Effector memory CD8-positive, alpha-beta T cell (primary cell): ENCODE measurements at places on chromosomes 12 and 14.

DNA sequence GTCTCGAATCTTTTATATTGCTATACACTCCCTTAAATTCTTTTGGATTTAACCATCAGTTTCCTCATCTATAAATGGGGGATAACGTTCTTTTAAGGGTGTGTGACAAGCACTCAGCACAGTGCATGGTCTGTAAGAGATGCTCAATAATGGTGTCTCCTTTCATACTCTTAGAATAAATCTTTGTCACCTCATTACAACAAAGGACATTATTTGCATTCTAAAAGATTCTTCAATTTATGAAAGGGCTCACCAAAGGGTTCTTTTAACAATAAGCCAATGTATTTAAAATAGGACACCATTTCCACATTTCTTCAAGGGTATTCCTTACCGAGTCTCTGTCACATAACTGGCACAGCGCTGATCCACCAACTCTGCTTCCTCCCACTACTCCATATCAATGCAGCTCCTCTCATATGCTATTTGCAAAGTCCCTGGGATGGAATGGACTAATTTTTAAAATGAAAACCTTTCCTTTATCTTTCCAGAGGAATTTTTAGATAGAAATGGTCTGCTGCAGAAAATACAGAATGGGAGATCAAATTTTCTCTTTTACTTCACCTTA, 29.2 kb upstream of the RIC8B start:
- no peak for DNase-seq

DNA sequence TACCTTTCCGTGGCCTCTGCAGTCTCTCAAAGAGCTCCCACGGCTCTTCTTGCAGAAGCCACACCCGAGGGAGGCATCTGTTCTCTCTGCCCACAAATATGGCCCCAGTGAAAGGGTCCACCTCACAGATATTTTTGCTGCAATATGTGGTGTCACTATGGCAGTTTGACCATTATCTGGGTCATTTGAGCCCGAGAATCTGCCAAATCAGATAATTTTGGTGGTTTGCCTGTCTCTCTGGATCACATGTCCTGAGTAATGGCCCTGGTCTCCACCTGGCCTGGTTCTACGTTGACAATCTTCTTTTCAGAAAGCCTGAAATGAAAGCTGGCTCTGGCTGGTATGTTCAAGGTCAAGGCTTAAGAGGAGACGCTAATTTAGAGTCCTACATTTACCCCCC, 5.7 kb upstream of the WSCD2 start:
- DNase-seq, result no peak

DNA sequence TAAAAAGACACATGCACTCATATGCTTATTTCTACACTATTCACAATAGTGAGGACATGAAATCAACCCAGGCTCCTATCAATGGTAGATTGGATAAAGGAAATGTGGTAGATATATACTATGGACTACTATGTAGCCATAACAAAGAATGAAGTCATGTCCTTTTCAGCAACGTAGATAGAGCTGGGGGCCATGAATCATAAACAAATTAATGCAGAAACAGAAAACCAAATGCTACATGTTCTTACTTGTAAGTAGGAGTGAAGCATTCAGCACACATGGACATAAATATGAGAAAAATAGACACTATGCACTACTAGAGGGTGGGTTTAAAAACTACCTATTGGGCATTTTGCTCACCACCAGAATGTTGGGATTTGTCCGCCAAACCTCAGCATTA, 278.0 kb upstream of the MIS18BP1 start:
- DNase-seq, result no peak

DNA sequence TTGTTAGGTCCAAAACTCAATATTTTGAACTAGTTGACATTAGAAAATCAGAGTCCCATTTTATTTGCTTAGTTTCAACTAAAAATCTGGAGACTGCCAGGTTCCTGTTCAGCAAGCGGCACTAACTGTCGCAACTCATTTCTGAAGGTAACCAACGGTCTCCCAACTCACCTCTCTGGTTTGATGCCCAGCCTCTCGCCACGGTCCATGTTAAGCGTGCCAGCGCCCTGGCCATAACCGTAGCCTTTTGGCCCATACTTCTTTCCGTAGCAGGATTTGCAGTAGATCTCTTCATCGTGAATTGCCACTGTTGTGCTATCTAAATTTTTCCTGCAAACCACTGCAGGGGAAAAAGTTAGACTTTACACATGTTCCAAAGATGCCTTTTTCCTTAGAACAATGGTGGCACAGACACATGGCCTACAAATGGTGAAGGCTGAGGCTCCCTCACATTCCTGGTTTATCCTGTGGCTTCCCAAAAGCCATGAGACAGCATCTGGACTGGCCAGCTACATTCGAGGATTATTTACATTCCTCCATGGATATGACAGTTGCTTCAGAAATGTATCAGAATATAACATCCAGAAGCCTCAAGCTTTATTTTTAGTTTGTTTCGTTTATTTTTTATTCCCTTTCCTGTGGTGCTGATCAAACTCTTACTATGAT, 15.7 kb downstream of the CSRP2 start:
- no peak for DNase-seq

DNA sequence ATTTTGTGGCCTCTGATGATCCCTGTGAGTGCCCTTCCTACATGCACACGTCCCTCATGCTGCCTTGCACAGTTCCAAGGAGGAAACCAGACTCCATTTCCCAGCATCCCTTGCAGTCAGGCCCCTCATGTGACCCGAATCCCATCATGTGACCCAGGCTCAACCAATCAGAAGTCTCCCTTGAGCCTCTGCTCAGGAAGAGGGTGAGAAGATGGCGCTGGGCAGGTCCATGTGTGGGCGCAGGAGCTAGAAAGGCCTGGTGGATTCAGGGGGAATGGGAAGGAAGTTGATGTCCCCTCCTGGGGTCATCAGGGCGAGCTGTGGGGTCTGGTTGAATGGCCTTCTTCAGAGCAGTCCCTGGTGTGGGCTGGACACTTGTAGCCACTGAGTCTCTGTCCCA, 240.5 kb downstream of the ADGRD1 start:
- no peak for DNase-seq

DNA sequence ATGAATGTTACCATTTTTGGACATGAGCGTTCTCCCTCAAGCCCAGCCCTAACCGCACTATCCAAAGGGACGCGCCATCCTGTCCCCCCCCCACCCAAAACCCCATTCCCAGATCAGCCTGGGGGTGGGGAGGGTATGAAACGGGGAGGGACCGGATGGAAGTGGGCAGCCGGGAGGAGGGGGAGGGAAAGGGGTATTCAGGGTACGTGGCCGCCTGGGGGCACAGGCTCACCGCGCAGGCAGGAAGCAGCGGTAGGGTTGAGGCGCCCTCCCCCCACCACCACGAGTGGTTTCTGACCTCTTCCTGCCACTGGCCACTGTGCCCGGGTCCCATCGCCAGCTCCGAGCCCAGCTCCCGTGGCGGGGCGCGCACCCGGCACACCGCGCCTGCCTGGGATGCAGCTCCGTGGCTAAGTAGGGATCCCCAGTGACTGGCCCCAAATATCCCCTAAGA, 1.4 kb downstream of the ACTN1 start:
- DNase-seq, result peak; percentile 8

GRCh38 chr12:131737150-131737827, 26.4 kb downstream of the SFSWAP start:
- DNase-seq, result no peak

DNA sequence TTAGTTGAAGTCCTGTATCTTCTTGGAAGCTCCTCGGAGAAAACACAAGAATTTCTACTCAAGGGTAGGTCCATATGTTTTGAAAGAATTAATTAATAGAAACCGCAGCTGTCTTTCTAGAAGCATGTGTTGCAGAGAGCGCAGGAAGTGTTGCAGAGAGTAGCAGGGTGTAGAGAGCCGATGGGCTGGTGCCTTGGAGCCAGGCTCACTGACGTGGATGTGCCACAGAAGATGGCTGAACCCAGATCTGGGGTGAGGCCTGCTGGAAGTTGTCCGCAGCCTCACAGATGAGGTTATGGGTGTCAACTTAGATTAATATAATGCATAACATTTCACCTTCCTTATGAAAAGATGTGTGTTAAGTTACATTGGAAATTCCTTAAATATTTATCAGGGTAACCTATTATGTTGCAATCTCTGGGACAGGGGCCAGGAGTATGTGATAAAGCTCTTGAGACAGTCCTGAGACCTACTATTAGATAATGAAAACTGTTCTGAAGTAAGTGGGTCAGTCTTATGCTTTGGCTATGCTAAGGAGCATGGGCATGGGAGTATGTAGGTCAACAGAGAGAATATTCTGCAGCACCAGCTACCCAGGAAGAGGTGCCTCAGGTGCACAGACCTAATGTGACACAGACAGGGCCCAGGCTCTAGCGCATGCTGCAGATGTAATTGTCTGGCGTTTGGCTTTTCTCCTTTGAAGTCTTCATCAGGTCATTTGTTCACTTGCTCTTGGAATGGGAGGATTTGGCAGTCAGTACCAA, 973.3 kb downstream of the BCL11B start:
- peak; percentile 9 for DNase-seq

DNA sequence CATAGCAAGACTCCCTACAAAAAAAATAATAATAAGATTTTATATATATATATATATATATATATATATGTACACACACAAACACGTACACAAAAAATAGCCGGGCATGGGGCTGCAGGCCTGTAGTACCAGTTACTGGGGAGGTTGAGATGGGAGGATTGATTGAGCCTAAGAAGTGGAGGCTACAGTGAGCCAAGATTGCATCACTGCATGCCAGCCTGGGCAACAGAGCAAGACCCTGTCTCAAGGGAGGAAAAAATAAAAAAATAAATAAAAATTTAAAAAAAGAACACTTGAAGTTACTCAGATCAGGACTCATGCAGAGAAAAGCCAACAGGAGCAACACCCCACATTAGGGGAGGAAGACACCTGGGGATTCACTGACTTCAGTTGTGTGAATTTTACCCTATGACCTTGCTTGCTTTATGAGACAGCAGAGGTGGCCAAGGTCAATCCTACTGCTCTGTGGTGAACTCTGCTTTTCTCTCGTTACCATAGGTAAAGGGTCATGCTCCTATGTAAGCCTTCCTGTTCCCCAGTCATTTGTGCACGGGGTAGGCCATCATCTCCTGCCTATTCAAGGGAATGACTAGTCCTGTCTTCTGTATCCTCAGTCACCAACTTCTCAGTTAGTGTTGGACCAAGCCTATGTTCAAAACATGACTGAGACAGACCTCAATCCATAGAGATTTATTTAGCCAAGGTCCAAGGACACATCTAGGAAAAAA, 1119.8 kb upstream of the TMEM132C start:
- DNase-seq, result no peak

DNA sequence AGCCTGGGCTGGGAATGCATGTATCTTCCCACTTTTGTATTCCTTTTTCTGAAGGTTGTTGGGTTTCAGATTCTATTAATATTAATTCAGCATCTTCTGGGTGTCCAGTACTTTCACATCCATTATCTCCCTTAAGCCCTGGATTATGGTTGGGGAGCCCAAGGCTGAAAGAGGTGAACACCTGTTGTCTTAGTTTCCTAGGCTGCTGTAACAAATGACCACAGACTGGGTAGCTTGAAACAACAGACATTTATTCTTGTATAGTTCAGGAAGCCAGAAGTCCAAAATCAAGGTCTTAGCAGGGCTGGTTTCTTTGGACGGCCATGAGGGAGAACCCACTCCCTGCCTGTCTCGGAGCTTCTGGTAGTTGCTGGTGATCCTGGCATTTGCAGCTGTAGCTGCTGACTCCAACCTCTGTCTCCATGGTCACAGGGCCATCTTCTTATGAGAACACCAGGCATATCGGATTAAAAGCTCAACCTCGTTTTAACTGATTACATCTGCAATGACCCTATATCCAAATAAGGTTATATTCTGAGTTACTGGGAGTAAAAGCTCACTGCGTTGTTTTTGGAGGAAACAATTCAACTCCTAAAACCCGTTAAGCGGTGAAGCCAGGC, 68.2 kb upstream of the CLMN start:
- no peak for DNase-seq

- no peak for DNase-seq
Observed at GRCh38 chr12:65308601-65309071, 30.2 kb downstream of the MSRB3 start.

GRCh38 chr12:1919284-1919683, 832 bp upstream of the CACNA2D4 start:
- no peak for DNase-seq

GRCh38 chr14:97177016-97177415, 379.8 kb downstream of the VRK1 start:
- DNase-seq, result peak; percentile 38

- peak; percentile 57 for DNase-seq
Observed at GRCh38 chr12:10153271-10154144, 18.4 kb downstream of the OLR1 start.

GRCh38 chr14:53055003-53055402, 98.1 kb downstream of the DDHD1 start:
- no peak for DNase-seq

GRCh38 chr14:68970038-68970612, 9.0 kb downstream of the ACTN1 start:
- no peak for DNase-seq

- no peak for DNase-seq
Observed at GRCh38 chr12:65845751-65846537, 21.7 kb downstream of the HMGA2 start.

GRCh38 chr14:48435221-48435620, 759.8 kb upstream of the MDGA2 start:
- DNase-seq, result no peak

GRCh38 chr12:2282318-2282717, 229.5 kb downstream of the CACNA1C start:
- no peak for DNase-seq

DNA sequence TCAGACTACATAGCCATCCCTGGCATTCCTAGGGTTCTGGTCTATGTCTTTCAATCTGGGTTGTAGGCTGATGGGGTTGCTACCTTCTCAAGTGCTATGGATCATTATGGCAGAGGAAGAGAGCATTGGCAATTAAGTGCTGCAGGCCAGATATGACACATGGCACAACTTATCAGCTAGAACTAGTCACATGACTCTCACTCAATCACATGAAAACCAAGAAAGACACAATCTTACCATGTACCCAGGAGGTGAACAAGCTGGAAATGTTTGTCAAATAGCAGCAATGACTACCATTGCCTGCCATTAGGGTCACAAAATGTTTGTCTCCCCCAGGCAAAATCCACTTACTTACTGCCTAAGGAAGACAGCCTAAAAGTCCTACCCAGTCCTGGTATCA, 80.4 kb downstream of the GALNT8 start:
- DNase-seq, result no peak

DNA sequence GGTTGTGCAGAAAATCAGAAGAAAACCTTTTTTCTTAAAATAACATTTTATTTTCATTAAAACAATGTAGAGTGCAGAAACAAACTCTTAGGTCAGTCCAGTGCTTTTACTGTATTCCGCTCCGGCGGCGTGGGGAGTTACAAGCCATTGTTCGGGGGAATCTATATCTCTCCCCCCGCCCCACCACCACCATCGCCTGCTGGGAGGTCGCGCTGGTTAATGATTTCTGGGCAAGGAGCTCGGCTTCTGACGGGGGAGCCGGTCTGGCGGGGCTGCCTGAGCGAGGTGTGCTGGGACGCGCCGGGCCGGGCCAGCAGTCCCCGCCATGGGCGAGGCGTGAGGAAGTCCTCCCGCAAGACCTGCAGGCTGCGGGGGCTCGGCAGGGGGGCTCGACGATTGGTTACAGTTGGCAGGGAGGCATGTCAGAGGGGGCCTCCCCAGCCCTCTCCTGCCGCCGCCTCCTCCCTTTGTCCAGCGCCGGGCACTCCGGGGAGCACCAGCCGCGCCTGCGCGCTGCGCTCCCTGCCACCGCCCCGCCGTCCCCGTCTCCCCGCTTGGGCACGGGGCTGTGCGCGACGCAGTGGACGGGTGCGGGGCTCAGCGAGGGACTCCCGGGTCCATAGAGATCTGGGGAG, 1.0 kb upstream of the DUSP6 start:
- DNase-seq, result peak; percentile 28
